ENCODE measurements at places on chromosomes 1 and 21.

DNA sequence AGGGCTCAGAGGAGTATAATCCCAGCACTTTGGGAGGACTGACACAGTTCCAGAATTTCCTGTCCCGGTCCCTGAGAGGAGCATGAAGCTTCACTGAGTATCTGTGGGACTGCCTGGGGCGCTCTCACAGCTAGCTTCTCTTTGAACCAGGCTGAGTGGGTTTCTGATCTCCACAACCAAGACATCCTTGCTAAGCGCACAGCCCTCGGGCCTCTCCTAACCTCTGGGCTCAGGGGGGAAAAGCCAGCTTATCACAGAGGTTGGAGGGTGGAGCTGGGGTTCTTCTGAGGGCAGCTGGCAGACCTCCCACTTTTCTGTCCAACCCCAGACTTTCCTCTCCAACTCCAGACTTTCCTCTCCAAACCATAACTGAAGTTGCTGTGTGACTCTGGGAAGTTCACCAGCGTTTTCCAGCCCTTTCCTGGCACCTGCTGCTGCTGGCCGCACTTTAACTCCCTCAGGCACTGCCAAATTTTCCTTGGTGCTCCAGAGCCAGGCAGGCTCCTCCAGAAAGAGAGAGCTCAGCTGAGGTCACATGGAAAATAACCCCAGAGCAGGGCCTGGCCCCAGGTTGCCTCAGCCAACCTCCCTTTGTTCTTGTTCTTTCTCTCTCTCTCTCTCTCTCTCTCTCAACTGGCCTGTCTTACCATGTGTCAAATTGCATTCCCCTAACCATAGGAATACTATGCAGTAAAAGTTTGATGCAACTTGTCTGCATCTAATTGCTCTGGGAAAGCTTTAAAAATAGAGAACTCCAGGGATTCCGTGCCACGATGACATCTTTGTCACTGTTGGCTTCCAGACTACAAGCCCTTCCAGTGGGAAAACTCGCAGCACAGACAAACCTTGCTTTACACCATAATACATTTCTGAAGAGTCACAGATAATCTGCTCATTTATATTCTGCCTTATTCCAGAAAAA is 49.5 kb downstream of the OLFML2B start:
- no peak for DNase-seq

DNA sequence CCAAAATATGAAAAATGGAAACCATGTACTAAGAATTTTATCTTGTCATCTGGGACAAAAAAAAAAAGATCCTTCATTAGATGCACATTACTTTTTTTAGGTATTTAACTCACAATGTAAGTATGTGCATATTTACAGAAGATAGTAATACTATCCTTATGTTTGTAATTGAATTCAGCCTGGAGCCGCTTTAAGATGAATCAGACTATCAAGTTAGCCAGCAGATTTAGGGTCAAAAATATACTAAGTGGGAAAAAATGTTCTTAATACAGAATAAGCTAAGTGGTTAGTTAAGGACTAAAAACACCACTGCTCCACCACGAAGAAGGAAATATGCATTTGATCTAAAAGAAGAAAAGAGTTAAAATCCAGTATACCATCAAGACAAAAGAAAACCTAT is 49.1 kb downstream of the DSCAM start:
- no peak for DNase-seq

DNA sequence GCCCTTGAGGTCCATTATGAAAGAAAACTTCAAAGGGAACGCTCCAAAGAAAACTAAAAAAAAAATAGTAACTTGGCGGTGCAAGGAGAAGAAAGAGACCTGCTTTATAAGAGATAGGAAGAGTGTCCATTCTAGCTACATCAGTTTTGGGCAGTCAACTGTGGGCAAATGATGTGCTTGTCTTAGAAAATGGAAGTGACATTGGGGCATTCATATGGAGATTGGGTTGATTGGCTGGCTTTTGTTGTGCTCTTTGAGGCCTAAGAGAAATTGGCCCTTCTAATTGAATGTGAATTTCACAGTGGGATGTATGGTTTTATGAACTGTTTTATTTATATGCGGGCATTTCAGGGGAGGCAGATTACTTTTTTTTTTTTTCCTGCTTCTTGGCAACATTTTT is 13.2 kb downstream of the PPP1R12B start:
- DNase-seq: no peak

DNA sequence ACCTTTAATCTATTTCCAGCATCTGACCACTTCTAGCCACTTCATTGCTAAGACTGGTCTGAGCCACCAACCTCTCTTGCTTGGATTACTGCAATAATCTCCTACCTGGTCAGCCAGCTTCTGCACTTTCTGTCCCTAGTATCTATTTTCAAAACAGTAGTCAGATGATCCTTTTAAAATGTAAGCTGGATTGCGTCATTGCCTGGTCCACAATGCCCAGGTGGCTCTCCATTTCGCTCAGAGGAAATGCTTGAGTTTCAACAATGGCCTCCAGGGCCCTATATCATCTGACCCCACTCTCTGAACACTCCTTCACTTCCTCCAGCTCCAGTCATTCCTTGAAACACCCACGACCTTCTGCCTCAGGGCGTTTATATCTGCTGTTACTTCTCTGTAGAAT is 2.3 kb downstream of the FYB2 start:
- DNase-seq: no peak

GRCh38 chr1:160171980-160172379 is 18.4 kb upstream of the CASQ1 start:
- DNase-seq: no peak

DNA sequence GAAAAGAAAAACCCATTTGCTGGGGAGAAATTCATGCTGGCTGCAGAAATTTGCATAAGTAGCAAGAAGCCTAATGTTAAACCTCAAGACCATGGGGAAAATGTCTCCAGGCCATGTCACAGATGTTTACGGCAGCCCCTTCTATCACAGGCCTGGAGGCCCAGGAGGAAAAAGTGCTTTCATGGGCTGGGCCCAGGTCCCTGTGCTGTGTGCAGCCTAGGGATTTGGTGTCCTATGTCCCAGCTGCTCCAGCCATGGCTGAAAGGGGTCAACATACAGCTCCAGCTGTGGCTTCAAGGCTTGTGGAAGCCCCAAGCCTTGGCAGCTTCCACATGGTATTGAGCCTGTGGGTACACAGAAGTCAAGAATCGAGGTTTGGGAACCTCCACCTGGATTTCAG is 93.0 kb downstream of the HFM1 start:
- no peak for DNase-seq

GRCh38 chr21:15256996-15257395 is 192.2 kb upstream of the NRIP1 start:
- no peak for DNase-seq

DNA sequence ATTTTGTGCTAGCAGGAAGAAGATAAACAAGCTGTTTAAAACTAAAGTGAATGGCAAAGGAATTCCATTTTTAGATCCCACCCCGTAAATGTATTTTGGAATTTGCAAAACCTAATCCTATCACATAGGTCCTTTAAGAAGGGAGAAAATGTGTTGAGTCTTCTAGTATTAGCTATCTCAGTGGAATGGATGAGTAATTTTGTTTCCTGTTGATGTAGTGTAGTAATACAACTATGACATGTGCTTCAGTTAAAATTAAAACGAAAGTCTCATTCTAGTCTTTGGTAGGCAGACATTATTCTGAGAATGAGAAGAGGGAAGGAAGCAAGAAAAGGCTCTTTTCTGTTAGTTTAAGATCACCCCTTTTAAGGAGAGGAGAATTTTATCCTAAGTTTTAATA is 265.9 kb upstream of the C1orf105 start:
- no peak for DNase-seq

GRCh38 chr1:204301171-204301957 is 58.4 kb downstream of the PLEKHA6 start:
- no peak for DNase-seq

- DNase-seq: no peak
Observed at GRCh38 chr1:240178366-240178765, 86.7 kb downstream of the FMN2 start.

DNA sequence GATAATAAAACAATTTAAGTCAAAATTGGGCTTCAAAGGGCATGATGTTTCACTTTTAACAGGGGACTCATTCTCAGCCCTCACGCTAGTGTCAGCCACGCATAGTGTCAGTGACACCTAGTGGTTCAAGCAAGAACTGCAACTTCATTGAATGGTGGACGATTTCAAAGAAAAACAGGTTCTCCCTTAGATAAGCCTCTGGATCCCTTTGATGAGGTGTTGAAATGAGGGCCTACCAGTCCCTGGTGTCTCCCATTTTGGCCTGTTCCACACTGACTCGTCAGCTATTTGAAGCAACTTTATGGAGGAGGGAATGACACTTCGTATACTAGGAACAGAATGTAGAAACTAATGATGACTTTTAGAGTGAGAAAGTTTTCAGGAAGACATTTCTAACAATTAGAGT is 56.2 kb downstream of the FCRL5 start:
- DNase-seq: peak; percentile 45

- no peak for DNase-seq
Observed at GRCh38 chr1:182703539-182703938, 19.2 kb upstream of the RGS8 start.

DNA sequence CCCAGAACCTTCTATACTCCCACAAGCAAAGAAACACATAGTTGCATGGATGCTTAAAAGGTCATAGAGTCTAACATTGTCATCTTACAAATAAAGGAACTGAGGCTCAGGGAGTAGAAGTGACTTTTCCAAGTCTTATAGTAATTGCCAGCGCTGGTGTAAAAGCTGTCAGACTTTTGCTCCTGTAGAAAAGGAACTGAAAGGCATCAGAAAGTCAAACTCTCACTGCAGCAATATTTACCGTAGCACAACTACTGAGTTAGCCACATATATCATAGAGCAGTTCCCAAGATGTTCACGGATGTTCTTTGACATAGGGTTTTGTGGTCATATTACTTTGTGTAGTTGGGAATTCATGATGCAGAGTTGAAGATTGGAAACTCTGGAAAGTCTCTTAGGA is 16.6 kb upstream of the USP24 start:
- DNase-seq: no peak

- no peak for DNase-seq
Observed at GRCh38 chr1:185337246-185337645, 20.2 kb upstream of the IVNS1ABP start.

- no peak for DNase-seq
Observed at GRCh38 chr21:42525029-42525581, 11.5 kb downstream of the SLC37A1 start.

DNA sequence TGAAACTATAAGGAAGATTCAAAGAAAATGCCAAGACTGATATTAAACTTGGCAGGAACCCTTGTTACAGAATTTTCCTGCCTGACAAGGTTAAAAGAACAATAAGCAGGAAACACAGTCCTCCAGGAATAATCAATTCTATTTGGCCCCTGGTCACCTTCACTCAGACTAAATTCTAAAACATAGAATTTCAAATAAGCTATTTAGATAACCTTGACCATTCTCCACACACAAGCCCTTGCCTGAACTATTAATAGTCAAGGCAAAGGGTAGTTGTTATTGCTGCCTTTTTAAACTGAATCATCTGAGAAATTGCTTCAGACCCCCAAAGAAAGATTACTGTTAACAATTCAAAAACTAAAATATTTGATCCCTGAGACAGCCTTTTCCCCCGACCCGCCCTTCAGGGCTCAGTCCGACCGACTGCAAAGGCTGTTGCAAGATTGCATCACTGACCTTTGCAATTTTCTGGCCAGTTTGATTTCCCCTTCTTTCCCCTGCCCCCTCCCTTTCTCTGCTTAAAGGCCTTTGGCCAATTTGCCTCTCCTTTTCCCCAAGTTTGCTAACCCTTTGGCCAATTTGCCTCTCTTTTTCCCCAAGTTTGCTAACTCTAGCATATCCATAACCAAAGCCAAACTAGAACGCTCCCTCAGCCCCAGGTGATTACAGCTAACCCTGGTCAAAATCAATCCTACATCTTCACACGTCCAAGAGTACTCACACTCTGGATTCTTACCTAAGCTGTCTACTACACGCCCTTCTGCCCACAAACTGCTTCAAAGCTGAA is 1.4 kb upstream of the G0S2 start:
- no peak for DNase-seq

DNA sequence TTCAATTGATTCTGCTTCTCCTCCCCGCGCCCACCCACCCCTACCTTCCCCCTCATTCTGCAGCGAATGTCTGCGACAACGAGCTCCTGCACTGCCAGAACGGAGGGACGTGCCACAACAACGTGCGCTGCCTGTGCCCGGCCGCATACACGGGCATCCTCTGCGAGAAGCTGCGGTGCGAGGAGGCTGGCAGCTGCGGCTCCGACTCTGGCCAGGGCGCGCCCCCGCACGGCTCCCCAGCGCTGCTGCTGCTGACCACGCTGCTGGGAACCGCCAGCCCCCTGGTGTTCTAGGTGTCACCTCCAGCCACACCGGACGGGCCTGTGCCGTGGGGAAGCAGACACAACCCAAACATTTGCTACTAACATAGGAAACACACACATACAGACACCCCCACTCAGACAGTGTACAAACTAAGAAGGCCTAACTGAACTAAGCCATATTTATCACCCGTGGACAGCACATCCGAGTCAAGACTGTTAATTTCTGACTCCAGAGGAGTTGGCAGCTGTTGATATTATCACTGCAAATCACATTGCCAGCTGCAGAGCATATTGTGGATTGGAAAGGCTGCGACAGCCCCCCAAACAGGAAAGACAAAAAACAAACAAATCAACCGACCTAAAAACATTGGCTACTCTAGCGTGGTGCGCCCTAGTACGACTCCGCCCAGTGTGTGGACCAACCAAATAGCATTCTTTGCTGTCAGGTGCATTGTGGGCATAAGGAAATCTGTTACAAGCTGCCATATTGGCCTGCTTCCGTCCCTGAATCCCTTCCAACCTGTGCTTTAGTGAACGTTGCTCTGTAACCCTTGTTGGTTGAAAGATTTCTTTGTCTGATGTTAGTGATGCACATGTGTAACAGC is 339.9 kb downstream of the NTNG1 start:
- no peak for DNase-seq

GRCh38 chr1:145871994-145872924 is 13.4 kb upstream of the PIAS3 start:
- DNase-seq: no peak

DNA sequence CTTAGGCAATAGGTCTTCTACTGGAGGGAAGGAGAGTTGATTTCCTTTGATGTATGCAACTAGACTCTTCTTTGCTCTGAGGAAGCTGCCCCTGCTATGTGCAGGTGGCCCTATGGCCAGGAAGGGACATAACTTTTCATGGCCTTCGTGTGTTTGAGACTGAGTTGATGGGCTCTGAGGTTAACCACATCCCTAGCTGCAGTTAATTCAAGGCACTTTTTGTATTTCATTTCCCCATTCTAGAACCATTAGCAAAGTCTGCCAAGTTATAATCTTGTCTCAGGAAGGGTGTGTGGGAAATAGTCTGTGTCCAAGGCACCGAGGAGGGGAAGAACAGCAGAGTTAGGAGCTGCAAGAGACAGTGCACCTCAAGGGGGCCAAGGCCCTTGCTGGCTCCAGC is 2.5 kb downstream of the FCRL4 start:
- no peak for DNase-seq

Data from activated CD4-positive, alpha-beta T cell treated with anti-CD3 and anti-CD28 coated beads, Interleukin-2, amount 50 U/mL, for 24 hours (primary cell).